Immature natural killer cell (primary cell): ENCODE measurements at places on chromosomes 11 and 22. TPM values are rescaled to one million over a fixed set of nuclear protein-coding genes. Genes with fewer than 3 reads are reported as not detected.

GRCh38 chr11:117565709-117566108 is 231.3 kb downstream of the DSCAML1 start:
- no peak for DNase-seq
- H3K27me3 ChIP-seq, result no peaks in the 10 kb centered on the region
- no peaks in the 10 kb centered on the region for H3K4me1 ChIP-seq
- no peak overlapping the region for H3K27ac ChIP-seq
- no peaks in the 10 kb centered on the region for H3K36me3 ChIP-seq

- no peak for DNase-seq
- no peak overlapping the region for H3K27ac ChIP-seq
- H3K36me3 ChIP-seq, result no peaks in the 10 kb centered on the region
Observed at GRCh38 chr11:57619331-57619730, 21.8 kb downstream of the SERPING1 start.

Gene OR6A2
- not detected for polyA plus RNA-seq

Gene NKAPD1
- polyA plus RNA-seq, result 13.7 TPM

- H3K4me1 ChIP-seq, result no peaks in the 10 kb centered on the region
- no peak for DNase-seq
- peaks cover 4% of the 10 kb centered on the region for H3K36me3 ChIP-seq
- H3K4me3 ChIP-seq, result no peak overlapping the region
- no peak overlapping the region for H3K27ac ChIP-seq
Observed at GRCh38 chr11:86463955-86464354, 89.3 kb downstream of the CCDC81 start.

- DNase-seq, result no peak
- no peaks in the 10 kb centered on the region for H3K36me3 ChIP-seq
- peaks cover under 1% of the 10 kb centered on the region for H3K27me3 ChIP-seq
- H3K4me3 ChIP-seq, result no peak overlapping the region
- H3K4me1 ChIP-seq, result peaks cover 21% of the 10 kb centered on the region
Observed at GRCh38 chr11:109981031-109981636, 112.1 kb upstream of the ZC3H12C start.
